ENCODE measurements at places on chromosomes 5 and 9.

DNA sequence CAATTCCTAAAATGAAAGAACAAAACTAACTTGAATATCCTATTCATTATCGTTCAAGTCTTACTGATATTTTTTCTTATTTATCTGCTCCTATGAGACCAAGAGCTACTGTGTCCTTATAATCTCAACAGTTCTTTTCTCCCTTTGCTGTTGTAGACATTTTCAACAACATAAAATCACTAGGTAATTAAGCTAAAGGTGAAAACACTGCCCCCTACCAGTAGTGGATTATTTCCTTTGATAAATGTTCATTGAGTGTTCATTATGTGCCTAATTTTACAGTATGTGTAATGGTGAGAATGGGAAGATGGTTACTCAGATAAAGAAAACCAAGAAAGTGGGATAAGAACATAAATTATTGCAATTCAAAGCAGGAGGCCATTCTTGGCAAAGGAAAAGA is 41.4 kb upstream of the PAPPA start:
- no peak for DNase-seq

DNA sequence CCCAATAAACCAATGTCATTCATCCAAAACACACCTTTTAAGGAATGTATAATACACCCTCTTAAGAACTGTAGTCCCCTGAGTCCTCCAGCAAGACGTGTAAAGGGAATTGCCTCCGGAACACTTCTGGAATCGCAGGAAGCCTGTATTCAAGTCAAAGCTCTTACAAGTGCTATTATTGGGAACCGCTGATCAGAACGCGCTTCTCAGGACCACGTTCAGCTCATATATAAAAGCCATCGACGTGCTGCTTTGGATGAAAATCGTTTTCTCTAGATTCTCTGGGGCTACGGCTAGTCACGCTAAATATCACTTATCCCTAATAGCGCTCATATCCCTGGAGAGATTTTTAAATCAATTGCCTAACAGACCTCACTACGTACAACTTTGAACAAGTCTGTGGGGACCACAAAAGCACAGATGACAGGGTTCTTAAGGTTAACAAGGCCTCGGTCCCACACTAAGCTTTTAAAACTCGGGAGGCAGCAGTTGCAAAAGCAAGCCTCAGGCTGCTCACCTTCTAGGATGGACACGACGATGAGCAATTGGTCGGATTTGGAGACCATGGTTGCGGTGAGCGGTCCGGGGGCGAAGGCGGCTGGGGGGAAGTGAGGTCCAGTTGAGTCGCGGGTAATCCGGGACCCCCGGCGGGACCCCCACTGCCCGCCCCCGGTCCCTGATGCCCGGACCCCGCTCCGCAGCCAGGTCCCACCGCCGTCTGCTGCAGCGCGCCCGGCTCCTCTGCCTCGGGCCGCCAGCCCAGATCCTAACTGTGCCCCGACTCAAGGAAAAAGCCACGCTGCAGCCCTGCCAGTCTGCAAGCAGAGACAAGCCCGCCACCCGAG is 548 bp downstream of the CEP120 start:
- no peak for DNase-seq

DNA sequence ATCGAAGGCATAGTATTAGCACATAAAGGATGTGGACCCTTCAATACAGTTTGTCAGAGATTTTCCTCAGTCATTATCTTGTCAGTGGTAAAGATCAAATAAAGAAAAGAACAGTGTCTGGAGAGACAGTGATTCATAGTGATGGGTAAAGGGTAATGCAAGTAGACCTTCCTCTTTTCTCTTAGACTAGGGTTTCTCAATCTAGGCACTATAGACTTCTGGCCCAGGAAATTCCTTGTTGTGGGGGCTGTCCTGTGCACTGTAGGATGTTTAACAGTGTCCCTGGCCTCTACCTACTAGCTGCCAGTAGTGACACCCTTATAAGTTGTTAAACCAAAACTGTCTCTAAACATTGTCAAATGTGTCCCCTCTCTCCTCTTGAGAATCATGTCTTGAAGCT is 6.9 kb downstream of the CAMK4 start:
- DNase-seq, result no peak

GRCh38 chr9:70367305-70367930 is 47.0 kb downstream of the KLF9 start:
- no peak for DNase-seq

- DNase-seq, result peak; percentile 97
Observed at GRCh38 chr5:78527054-78527859, 121.3 kb downstream of the LHFPL2 start.

DNA sequence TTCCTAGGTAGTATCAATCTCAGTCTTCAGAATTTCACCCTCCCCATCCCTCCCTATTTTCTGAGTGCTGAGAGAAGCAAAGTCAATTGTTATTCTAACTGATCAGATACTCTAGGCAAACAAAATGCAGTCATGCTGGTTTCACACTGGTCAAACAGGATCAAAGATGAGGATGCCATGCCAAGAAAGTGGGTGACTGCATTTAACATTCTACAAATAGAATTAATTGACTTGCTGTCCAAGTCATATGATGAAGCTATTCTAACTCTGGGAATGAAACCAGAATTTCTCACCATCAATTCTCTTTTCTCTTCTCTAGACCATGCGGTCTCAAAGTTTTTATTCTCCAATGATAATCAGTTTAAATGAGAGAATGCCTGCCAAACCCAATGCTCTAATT is 112.5 kb downstream of the CTNND2 start:
- no peak for DNase-seq

DNA sequence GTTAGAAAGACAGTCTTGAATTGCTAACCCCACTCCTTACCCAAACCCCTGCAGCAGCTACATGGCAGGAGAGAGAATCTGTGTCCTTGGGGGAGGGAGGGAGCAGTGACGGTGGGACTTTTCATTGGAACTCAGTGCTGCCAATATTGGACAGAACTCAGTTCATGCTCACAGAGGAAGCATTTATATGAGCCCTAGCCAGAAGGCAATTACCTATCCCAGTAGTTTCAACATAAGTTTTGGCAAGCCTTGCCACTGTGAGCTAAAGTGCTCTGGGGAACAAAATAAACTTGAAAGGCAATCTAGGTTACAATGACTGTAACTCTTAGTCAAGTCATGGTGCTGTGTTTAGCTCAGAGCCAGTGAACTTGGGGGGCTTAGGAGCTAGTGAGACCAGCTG is 1013.4 kb upstream of the COX7C start:
- no peak for DNase-seq

DNA sequence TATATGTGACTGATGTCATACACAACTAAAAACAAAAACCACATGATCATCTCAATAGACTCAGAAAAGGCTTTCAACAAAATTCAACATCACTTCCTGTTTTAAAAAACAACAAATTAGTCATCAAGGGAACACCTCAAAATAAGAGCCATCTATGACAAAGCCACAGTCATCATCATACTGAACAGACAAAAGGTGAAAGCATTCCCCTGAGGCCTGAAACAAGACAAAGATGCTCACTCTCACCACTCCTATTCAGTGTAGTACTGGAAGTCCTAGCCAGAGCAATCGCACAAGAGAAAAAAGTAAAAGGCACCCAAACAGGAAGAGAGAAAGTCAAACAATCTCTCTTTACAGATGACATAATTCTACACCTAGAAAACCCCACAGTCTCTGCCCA is 893.5 kb upstream of the EDIL3 start:
- no peak for DNase-seq

DNA sequence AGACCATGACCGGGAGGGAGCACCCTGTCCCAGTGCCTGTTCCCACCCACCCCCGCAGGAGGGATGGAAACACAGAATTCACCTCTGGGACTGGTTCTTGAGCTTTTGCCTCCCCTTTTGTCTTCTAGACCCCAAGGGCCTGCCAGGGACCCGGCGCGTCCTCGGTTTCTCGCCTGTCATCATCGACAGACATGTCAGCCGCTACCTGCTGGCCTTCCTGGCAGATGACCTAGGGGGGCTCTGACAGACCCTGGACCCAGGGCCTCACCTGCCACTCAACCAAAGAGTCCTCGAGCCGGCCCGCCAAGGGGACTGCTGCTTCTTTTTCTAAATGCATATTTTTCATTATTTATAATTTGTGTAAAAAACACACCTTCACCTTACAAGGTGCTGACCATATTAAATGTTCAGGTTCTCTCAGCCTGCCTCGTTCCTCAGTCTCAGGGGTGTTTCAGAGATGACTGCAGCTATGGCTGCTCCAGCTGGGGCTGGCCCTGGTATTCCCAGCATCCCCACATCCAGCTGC is 16.9 kb downstream of the CARD19 start:
- DNase-seq, result no peak

DNA sequence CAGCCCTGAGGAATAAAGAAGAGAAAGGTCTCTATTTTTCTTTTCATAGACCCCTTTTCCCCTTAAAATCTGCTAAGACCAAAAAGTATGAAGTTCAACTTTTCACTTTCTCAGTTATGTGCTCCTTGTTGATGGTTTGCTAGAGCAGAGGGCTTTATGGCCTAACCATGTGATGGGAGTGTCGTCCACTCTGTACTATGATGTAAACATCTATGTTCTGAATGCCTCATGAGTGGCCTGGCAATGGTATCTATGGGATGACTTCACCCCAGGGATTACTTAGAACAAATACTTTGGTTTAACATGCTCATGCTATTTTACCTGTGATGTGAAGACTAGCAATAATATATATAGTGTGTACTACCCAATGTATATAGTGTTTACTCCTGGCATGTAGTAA is 43.7 kb upstream of the MIER3 start:
- DNase-seq, result no peak

GRCh38 chr5:127936439-127936972 is 147.1 kb upstream of the SLC12A2 start:
- no peak for DNase-seq

- DNase-seq, result no peak
Observed at GRCh38 chr5:164671640-164672039, 1166.2 kb downstream of the MAT2B start.

- no peak for DNase-seq
Observed at GRCh38 chr5:27705661-27706060, 667.3 kb upstream of the CDH9 start.

- no peak for DNase-seq
Observed at GRCh38 chr5:1168796-1169195, 32.6 kb upstream of the SLC6A19 start.

DNA sequence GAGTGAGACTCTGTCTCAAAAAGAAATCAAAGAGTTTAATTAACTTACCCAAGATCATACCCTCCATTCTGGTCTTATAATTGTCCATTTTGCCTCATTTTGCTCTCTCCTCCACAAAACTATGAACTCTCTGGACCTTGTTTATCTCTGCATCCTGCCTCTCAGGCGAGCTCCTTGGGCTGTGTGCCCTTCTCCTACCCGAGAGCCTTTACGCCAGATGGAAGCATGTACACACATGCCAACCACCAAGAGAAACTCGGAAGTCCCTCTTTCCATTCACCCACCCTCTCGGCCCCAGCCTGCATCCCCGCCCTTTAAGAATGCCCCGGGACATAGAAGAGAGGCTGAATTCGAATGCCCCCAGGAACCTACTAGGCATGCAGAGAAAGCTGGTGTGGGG is 25.9 kb downstream of the CPLX2 start:
- no peak for DNase-seq

DNA sequence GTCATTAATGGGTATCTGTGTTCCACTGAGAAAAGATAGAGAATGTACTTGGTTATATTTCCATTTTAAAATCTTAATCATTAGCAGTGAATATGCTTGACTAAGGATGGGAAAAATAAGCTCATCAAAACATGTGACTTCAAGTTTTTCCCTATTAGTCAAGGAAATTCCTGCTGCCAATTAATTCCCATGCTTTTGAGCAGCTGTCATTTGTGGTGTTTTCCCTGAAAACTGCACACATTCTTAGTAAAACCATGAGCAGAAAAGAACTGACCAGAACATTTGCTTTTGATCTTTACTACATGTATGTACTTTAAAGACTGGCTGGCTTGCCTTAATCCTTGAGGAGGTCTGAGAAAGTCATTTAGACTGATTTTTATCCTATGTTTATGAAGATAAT is 75.2 kb downstream of the AOPEP start:
- no peak for DNase-seq

DNA sequence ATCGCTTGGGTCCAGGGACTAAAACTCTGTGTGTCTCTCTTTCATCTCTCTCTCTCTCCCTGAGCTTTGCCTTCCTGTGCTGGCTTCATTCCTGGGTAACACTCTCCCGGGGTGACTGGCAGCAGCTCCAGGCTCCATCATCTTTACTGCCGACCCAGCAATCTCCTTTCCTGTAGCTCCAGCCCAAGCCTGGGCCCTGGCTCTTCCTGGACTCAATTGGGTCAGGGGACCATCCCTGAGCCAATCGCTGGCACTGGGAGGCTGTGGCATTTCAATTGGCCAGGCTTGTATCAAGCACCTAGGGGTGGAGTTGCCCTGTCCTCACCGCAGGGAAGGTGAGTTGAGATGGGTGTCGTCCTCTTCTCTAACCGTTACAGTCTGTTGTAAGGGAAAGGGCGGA is 31.9 kb downstream of the FAM240B start:
- DNase-seq, result no peak

- DNase-seq, result no peak
Observed at GRCh38 chr9:121489344-121489743, 10.3 kb downstream of the GGTA1 start.

- peak; percentile 31 for DNase-seq
Observed at GRCh38 chr5:173581408-173582215, 34.8 kb downstream of the BOD1 start.

- DNase-seq, result no peak
Observed at GRCh38 chr5:172802112-172802511, 31.1 kb upstream of the DUSP1 start.

- DNase-seq, result no peak
Observed at GRCh38 chr9:120572472-120572871, 7.5 kb downstream of the CDK5RAP2 start.

Measured in inflammatory macrophage (primary cell).